ENCODE measurements at places on chromosomes 11 and 22.

DNA sequence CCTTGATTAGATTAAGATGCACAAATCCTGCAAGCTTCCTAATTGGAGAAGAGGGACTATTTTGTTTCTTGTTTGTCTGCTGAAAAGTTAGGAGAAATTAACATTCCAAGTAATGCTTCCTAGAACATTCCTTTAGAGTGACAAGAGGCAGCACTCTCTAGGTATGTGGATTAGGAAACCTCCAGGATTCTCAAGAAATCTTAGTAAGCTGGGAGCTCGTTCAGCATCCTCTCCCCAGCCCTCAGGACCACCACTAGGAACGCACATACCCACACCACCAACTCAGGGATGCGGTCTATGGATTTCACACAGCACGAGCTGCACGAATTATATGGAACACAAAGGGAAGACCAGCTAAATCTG, 52.9 kb downstream of the NCAPD3 start:
- DNase-seq: no peak

DNA sequence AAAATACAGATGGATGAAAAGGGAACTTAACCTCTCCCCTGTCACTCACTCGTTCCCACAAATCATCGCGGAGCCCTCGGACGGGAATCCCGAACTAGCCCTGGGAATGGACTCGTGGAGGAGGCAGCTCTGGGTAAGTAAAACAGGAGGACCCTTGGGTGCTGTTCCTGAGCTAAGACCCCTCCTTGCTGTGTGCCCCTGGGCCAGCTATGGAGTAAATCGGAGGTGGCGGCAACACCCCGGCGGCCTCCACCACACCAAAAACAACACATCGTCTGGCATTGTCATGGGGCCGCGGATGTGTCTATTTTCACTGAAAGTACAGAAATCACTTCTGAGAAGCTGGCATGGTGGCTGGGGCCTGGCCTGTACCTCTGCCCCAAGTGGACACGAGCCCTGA, 12.1 kb downstream of the CPT1A start:
- no peak for DNase-seq

- DNase-seq: no peak
These were observed 10.9 kb downstream of the ZNF74 start for GRCh38 chr22:20404881-20405280.

DNA sequence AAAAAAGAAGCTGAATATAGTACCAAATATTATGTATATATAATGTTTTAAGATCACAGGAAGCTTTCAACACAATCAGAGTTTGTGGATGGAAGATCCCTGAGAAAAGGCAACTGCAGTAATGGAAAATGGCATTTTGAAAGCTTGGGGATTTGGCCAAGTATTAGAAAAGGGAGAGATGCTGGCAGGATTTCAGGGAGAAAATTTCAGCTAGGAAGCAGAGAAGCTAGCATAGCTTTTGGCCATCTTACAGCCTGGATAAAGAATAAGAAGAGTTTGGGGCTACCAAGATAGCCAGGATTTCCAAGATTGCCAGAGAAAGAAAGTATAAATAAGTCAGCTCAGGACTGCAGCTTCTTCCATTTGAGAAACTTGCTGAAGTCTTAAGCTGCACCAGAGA, 440.8 kb upstream of the LUZP2 start:
- peak; percentile 48 for DNase-seq

DNA sequence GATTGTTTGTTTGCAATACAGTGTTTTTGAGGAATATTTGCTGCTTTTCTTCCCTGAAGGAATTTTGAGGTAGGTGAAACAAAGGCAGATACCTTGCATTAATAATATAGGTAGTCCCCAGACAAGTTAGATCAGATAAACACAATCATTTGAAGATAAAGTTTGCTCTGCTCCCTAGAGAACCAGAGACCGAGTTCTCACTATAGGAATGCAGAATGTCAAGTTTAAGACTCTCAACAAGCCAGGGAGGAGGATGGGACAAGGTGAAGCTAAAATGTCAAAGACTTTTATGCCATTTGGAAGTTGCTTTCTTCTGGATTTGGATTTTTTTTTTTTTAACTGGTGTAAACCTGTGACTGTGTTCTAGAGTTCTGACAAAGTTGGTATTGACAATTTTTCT, 364.7 kb downstream of the TTC28 start:
- no peak for DNase-seq

DNA sequence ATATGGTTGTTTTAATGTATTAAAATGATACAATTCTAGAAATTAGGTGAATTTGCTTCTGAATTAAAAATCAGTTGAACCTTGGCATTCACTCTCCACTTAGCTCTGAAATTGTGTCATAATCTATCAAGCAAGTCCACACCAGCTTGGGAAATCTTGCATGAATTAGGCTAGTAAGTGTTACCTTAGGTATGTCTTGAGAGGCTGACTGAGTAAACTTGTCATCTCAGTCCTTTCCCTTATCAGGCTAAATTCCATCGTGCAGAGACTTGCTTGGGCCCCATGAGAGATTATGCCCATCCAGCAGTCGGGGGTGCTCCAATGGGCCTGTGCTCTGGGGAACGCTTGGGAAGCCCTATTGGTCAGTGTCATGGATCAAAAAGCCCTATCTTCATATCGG, 33.9 kb upstream of the ST14 start:
- no peak for DNase-seq

GRCh38 chr11:94218372-94218771, 86.0 kb upstream of the IZUMO1R start:
- no peak for DNase-seq

Data from umbilical cord (tissue), 2 donors.